ENCODE measurements at places on chromosomes 7 and 10. TPM values are rescaled to one million over a fixed set of nuclear protein-coding genes. Genes with fewer than 3 reads are reported as not detected.

DNA sequence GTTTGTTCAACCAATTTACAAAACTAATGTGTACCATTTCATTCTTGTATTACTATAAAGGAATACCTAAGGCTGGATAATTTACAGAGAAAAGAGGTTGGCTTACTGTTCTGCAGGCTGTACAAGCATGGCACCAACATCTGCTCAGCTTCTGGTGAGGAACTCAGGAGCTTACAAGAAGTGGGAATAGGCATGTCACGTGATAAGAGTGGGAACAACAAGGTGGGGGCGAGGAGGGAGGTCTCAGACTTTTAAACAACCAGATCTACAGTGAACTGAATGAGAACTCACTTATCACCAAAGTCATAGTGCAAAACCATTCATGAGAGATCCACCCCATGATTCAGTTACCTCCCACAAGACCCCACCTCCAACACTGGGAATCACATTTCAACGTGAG, 1178.0 kb downstream of the REEP3 start:
- no peak for DNase-seq

DNA sequence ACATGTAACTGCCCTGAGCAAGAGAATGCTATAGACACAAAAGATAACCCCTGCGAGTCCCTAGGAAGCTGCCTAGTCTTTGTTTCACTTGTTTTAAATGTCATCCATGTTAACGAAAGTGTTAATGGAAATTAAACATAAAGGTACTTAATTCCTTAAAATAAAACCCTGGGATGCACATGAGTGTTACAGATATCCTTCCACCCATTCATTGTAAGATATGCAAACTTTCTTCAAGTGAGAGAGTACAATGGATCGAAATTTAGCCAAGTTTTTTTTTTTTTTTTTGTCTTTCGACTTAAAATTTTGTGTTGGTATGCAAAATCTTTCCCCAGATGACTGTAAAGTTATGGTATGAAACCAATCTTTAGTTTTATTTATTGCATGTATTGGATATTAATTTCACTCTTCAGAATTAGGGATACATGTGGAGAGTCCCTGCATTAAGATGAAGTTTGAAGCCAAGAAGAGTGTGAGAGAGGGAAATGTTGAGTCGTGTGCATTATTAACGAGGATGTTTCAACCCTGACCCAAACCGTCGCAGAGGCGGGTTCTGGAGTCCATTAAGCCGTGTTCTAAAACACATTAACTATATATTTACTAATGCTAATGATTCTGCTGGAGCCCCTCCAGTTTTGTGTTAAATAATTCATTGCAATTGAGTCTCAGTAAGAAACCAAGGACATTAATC, 1.6 kb downstream of the CDK14 start:
- no peak for DNase-seq

DNA sequence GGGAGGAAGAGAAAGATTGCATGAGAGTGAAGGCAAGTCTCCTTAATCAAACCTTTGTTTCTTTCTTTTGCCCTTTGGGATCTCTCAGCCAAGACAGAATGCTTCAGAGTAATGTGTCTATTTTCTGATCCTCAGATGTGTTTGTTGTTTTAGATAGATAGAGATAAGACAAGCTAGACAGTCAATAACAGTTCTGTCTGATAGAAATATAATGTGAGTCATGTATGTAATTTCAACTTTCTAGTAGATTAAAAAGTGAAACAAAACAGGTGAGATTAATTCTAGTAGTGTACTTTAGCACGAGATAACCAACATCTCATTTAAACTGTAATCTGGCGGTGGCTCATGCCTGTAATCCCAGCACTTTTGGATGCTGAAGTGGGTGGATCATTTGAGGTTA, 159.2 kb downstream of the GATA3 start:
- DNase-seq: no peak

Gene SLC18A3
- 3.5 TPM for polyA plus RNA-seq

- no peak for DNase-seq
Measured at GRCh38 chr7:137886746-137887145, 40.0 kb upstream of the DGKI start.

DNA sequence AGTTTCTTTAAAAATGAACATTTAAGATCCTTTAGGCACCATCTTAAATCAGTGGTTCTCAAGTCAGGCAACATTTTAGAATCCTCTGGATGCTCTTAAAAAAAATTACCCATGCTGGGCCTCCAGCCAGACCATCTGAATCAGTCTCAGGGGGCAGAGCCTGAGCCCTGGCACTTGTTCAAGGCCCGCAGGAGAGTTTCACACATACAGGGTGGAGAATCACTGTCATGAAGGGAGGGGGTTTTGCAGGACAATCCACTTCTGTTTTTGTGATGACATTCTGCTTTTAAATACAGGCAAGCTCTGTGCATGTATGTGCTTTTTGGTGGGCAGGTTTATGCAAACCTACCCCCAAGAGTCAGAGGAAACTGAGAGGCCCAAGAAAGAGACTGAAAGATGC, 268.6 kb downstream of the SEC23IP start:
- DNase-seq: no peak

DNA sequence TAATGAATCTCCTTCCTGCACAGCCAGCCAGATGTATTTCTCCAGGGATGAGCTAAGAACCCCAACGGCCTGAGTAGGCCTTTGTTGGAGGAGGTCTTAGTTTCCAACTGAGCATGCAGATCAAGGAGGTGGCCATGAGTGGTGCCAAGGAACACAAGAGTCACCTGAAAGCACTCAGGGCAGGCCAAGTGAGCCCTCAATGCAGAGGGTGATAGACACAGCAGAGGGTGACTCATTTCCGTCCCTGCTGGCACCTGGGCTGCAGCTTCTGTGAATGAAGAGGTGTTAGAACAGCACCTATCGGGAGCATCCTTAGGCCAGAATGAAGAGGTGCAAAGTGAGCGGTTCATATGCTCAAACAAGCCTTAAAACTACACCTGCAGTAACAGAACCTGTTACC, 211.8 kb downstream of the FRMD4A start:
- DNase-seq: no peak

Gene SLC16A9
- 2.6 TPM for polyA plus RNA-seq

Gene C10orf90
- not detected for polyA plus RNA-seq

- DNase-seq: no peak
Measured at GRCh38 chr7:102234131-102234530, 52.5 kb upstream of the SH2B2 start.

GRCh38 chr7:95095966-95096540, 188.7 kb downstream of the PPP1R9A start:
- DNase-seq: no peak

Gene CYP2E1
- 1.3 TPM for polyA plus RNA-seq

DNA sequence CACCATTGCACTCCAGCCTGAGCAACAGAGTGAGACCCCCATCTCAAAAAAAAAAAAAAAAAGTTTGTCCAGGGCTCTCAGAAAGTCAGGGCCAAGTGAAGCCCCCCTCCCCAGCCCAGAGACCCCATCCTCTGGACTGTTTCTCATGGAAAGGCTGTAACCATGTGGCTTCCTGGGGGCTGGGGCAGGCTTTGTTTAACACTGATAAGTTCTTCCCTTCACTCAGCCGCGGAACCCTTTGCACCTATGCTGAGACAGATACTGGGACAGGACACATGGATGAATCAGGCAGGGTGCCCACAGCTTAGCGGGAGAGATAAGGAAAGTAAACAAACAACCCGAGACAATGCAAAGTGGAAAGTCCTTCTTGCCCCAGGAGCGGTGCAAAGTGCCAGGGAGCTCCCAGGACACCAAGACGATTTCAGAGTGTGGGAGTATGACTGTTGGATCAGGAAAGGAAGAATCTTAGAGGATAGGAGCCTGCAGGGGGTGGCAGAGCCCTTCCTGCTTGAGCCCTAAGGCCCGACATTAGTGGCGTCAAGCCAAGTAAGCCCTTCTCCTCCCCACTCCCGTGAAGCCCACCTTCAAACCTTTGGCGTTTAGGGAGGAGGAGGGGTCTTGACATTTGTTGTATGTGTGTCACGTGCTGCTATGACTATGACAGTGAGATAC, 11.6 kb downstream of the MLXIPL start:
- DNase-seq: peak; percentile 97

- DNase-seq: no peak
Measured at GRCh38 chr7:3310884-3311283, 9.8 kb downstream of the SDK1 start.

GRCh38 chr7:100602889-100603725, 944 bp downstream of the PCOLCE start:
- peak; percentile 46 for DNase-seq

Measured in large intestine (tissue), 12 donors.